Liver (tissue), 10 donors: ENCODE measurements at places on chromosomes 1 and 21.

- DNase-seq = no peak
Observed at GRCh38 chr1:170536924-170537551, 5.1 kb downstream of the GORAB start.

DNA sequence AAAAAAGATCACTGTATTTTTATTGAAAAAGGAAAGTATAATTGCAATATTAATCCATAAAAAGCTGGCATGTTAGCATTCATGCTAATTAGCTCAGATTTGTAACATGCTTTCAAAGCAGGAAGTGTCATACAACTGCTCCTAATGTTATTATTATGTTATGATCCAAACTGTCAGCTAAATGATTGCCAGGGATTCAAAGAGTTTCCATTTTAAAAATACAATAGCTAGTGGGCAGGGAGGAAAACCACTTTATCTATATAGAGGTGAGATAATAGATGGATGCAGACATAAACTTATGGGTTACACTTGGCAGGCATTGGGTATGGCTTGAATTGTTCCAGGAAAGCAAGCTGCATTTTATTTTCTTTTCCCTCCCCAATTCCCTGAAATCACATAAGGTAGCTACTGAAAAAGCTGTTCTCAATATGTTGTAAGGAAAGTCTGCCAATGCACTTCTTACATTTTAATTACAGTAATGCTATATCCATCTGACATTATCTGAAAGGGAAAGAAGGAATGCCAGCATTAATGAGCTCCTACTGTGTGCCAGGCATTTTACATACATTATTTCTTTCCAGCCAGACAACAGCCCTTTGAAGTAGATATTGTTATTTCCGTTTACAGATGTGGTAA is 9.8 kb upstream of the MYSM1 start:
- no peak for DNase-seq

DNA sequence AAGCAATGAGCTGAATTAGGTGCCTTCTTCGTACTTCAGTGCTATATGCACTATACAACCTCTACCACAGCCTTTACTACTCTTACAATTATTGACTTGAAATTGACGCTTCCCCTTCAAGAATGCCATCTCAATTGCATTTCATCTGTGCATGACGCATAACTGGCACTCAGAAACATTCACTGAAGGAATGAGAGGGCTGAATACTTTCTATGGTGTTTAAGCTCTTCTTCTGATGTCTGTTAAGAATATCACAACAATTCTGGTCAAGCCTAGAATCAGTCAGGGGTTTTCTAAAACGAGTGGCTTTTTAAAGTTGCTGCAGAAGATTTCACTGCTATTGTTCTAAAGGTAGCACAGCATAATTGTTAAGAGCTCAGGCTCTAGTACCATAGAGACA is 11.5 kb downstream of the DENND1B start:
- DNase-seq = no peak

GRCh38 chr1:90836345-90836679 is 119.2 kb upstream of the BARHL2 start:
- no peak for DNase-seq

DNA sequence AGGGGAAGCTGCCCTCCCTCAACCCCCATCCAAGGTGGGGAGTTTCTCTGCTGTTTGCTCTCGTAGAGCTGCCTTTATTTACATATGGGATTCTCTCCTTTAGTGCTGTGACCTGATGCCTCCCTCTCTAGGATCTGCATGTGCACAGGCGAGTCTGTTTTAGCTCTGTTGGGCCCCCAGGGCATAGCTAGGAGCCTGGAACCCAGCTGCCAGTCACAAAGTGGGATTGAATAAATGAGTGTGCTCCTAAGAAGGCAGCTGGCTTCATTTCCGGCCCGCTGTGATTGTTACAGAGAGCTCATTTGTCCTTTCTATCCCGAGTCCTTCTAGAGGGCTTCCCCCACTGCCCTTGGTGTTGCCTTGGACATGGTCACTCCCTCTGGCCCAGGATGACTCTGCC is 176.6 kb downstream of the GRIK3 start:
- no peak for DNase-seq

GRCh38 chr1:14923727-14924452 is 229.7 kb upstream of the TMEM51 start:
- DNase-seq = peak; percentile 54

DNA sequence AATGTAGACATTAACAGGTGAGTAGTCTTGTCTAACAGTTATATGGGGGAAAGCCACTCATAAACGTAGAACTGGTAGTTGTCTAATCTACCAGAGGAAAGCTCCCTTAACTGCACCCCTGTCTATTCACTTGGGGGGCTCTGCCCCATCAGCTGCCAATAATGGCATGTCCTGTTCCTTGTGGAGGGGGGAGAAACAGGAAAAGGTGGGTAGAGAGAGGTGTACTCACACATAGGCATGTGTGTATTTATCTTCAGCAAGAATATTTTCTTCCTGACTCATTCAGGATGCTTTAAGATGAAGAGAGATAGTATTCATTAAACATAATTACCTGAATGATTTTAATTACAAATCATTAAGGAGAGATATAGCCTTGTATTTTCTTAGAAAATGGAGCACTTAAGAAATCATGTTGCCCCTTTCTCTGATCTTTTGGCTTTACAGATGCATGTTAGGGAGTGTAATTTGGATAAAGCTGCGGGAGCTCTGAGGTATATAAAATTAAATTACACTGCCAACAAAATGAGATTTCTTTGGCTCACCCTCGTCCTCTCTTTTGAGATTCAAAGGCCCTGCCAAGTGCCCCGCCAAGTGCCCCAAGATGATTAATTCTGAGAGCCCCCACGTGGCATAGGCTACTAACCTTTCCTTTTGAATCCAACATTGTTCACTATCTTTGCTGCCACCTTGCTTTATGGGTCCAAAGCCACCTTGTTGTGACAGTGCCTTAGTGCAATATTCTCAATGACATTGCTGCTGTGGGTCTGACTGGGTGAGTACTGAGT is 286.3 kb upstream of the LYPLAL1 start:
- DNase-seq = no peak

- DNase-seq = no peak
Observed at GRCh38 chr1:246372559-246372958, 134.5 kb downstream of the SMYD3 start.

GRCh38 chr1:227325156-227325555 is 6.9 kb upstream of the CDC42BPA start:
- DNase-seq = no peak

DNA sequence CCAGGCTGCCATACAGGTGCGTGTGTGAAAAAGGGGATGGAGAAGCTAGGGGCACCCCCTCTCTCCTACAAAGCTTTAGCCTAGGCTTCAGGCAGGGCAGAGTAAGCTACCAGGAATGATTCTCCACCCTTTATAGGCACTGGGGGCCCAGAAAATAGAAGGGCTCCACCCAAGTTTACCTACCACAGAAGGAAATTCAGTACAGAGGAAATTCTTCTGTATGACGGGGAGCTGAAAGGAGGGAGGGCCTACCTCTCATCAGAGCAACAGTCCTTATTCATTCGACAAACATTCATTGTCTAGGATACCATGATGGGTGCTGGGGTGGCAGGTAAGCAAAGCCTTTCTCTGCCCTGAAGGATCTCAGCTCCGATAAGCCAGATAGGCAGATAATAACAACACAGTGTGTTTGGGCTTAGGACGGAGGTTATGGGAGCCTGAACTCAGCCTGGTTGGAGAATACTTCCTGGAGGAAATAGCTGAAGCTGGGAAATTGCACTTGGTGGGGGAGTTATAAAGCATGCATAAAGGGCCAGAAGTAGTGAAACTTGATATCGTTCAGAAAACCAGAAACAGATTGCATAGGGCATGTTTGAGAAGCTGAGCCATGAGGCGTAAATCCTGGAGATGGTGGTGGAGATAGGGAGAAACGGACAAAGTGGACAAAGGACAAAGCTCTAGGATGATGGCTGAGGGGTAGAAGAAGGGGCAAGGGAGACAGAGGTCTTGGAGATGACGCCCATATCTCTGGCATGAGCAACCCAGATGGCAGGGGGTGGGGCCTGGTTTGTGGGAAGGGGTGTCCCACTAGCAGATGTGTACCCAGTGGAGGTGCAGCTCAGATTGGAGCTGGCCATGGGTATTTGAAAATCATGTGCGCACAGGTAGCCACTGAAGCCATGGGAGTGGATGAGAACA is 5.3 kb upstream of the P3R3URF start:
- no peak for DNase-seq

DNA sequence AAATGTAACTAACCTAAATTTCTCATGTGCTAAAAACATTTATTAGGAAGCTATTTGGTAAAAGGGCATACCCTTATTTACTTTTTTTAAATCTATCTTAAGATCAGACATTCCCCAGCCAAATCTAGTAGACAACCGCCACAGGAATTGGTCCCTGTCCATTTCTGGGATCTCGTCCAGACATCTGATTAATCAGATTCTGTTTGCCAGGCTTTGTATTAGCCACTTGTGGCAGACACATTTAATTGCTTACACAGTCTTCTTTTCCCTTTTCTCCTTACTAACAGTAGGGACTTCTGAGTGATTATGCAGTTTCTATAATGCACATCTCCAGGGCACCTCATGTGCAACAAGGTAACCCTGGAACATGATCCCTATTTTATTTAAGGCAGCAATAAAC is 449.0 kb upstream of the RGS18 start:
- no peak for DNase-seq

- peak; percentile 97 for DNase-seq
Observed at GRCh38 chr1:173867753-173868265, at the start of gene GAS5. Gene GAS5 (minus strand): TSS chr1:173867989.

GRCh38 chr21:34524646-34525601 is 12.9 kb upstream of the KCNE1 start:
- DNase-seq = no peak

DNA sequence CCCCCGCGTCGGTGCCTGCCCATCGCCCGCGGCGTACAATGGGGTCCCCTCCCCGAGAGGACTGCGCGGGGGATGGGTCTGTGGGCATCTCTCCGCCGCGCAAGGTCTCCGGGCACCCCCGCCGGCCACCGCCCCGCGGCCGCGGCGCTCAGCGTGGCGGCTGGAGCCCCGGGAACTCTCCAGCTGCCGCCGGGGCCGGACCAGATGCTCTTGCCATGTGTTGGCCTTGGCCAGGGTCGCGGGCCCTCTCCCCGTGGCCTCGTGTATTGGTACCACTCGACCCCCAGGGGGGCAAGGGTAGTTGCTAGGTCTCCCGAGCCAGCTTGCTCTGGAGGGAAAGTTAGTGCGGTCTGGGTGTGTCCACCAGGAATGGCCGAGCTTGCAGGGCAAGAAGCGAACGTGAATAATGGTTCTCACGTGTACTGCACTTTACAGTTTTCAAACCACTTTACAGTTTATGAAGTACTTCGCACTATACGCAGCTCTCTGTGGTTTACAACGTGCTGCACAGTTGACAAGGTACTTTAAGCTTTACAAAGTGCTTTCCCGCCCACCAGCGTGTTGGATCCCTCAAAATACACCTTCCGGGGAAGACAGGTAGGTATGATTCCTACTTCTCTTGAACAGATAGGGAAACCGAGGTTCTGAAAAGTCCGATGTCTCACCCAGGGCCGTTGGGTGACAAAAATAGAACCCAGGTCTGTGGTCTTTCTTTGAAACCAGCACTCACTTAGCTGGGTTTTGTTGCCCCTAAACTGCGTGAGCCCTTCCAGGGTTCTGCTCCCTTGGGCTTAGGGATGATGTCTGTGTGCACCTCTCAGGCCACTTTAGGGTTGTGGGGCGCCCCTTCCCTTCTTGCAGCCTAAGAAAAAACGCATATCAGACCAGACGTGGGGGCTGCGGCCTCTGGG is 1.2 kb downstream of the EPHB2 start:
- DNase-seq = no peak

DNA sequence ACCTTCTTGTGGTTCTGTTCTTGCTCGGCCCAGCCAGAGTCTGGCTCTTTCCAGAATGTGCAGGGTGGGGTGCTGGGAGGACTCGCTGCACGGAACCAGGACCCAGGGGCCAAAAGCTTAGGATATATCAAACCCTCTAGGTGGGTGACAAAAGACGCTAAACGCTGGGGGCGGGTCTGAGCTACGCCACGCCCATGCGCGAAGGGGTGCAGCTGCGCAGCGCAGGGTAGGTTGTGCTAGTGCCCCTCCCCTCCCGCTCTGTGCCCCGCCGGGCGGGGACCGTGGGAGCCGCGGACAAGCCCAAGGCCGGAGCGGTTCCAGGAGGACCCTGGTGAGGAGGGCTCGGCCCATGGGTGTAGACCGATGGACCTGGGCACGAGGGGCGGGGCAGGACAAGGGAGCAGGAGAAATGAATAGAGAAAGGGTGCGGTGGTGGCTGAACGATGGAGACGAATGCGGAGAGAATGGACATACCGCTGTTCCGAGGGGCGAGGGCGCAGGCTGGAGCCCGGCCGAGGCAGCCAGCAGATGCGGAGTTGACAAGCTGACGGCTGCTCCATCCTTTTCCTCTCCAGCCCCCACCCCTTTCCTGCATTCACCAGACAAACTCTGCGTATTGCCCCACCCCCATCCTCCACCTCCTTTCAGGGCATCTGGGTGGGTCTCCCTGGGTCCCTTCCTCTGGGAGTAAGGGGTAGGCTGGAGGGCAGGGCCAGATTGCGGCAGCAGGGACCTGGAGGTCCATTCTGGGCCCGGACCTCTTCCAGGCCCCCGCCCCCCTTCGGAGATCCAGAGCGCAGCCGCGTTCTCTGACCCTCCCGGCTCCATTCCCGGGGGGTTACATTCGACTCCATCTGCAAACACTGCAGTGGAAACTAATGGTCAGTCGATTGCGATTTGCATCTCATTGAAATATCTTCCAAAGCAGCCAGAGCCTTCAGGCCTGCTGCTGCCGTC is at the start of gene RUSC1:
Gene RUSC1, plus strand, starts transcription at position 234 of the 957 bp plus-strand sequence. CDS start 880 bp downstream, outside the sequence.
- peak; percentile 77 for DNase-seq

- no peak for DNase-seq
Observed at GRCh38 chr1:181551249-181551648, 67.9 kb downstream of the CACNA1E start.

DNA sequence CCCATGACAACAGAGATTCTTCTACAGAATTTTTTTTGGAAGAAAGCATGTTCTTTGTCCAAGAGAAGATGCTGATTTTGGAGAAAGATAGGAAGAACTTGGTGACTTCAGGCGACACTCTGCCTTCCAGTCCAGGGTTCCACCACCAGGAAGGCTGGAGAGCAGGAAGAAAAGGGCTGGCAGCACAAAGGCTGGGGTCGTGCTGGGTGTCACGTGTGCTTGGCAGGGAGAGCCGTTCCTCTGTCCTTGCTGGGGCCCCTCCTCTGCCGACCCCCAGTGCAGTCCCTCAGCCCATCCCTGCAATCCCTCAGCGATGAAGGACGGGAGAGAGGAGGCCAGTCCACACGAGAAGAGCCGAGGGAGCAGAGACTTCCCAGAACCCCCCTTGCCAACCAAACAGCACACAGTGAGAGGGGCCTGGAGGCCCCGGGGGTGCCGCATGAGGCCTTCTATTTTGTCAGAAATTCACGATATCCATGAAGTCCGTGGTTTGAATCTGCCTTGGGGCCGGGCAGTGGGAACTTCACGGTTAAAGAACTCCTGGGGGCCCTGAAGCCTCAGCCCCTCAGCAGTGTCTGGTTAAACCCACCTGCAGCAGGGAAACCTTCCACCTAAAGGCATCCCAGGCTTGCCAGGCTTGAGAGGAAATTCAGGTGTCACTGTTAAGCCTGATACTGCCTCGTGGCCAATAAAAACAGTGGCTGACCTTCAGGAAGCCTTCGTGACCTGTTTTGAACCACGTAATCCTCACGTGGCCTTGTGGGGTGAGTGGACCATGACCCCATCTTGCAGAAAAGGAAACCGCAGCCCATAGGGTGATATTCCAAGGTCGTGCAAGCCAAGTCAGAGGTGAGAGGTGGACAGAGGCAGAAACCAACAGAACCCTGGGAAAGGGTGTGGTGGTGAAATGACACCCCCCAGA is 3.4 kb downstream of the KRTAP10-12 start:
- DNase-seq = peak; percentile 27

GRCh38 chr21:33198346-33199099 is 31.2 kb upstream of the IFNAR2 start:
- DNase-seq = no peak
